ENCODE measurements at places on chromosomes 12 and 14.

DNA sequence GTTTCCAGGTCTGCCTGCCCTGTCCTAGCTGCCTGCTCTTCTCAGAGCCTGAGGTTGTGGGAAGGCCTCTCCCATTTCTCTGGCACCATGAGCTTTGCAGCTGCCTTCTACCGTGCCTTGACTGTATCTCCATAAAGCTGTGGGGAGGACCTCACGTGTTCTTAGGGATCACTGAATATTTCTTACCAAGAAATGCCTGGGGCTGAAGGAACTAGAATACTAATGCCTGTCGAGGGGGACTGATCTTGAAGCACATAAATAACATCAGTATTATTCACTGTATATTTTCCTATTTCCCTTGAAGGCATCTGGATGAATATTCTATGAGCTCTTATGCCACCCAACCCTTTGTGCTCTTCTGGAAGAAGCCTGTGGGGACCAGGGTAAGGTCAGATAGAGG, 103.4 kb downstream of the APAF1 start:
- no peak for DNase-seq

DNA sequence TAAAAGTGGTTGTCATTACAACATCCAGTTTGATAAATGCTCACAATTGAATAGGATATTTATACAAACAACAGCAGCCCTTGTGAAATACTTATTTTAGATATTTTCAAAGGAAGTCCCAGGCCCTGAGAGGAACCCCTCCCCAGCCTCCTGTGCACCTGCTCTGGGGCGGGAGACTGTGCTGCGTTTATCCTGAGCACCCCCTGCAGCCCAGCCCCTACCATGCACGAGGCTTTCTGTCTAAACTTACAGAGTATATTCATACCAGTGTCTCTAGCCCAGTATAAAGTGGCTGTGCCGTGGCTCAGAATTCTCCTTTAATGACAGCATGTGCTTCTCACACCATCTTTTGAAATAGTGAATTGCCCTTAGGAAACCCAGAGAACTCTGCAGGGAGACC, 1084.3 kb downstream of the TMEM121 start:
- no peak for DNase-seq

GRCh38 chr14:87391066-87391465, 601.9 kb downstream of the GALC start:
- DNase-seq: no peak

DNA sequence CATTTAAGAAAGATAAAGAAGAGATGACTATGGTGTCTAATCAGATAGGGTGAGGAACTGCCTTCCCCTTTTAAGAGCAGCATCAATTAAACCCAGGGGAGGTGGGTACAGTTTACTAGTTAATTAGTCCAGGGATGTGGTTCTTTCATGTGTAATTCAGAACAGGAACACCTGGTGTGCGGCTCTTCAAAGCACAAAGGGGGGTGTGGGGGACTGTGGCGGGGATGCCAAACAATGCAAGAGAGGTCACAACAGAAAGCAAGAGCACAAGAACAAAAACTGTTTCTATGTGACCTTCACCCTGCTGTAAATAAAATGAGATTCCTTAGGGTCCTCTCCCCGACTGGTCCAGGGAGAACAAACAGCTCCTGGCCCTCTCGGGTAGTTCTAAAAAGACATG, 183.9 kb upstream of the SOX5 start:
- DNase-seq: no peak

DNA sequence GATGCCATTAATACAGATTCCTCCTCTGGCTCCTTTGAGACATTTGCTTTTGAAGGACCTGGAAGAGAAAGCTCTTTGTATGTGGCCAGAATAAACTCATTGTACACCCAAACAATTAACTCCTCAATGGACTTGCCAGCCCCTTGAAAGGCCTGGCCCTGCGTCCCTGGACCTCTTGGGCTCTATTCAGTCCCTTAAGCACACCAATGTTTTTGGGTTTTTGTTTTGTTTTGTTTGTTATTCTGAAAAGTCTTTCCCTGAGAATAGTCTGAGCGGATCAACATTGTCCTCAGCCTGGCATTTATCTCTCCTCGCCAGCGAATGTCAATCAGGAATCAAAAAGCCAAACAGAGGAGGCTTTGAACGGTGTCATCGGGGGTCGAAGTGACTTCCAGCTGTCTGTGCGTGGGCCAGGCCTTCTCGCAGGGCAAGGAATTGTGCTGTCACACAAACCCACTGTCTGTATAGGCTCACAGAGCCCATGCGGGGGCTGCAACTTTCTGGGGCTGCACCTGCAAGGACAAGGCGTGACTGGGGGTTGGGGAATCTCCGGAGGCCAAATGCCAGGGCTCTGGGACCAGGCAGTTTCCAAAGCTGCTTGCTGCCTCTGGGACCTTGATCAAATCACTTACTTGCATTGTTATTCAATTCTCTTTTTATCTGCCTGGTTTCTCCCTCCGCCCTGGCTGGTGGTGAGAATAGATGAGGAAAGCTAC, 108.3 kb downstream of the SMOC1 start:
- DNase-seq: no peak

DNA sequence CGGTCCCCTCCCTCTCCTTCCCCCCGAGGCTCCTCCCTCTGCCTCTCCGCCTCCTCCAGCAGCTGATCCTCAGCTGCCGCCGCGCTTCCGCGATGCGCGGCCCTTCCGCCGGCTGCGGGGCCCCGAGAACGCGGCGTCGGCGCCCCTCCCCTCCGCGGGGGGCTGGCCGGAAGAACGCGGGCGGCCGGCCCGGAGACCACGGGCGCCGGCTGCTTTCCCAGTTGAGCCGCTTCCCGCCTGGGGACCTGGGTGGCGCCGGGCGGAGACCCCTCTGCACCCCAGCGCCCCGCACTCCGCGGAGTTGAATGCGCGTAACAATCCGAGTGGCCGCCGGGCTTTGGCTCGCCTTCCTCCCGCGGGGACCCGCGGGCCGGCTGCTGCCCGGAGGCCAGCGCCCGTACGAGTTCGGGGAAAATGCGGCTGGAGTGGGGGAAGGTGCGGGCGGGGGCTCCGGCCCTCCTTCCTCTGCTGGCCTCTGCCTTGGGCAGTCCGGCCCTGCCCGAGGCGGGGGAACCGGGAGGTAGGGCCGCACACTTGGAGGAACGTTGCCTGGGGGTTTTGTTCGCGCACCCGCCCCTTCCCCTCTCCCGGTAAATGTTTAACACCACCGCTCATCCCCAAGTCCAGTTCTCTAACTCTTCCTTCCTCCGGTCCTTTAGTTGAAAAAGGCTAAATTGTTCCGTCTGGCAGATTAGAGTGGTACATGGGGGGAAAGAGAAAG, 393 bp upstream of the DCAF5 start:
- peak; percentile 95 for DNase-seq

GRCh38 chr14:53807542-53807941, 149.1 kb downstream of the BMP4 start:
- no peak for DNase-seq

GRCh38 chr12:47202176-47202575, 122.4 kb upstream of the AMIGO2 start:
- no peak for DNase-seq

DNA sequence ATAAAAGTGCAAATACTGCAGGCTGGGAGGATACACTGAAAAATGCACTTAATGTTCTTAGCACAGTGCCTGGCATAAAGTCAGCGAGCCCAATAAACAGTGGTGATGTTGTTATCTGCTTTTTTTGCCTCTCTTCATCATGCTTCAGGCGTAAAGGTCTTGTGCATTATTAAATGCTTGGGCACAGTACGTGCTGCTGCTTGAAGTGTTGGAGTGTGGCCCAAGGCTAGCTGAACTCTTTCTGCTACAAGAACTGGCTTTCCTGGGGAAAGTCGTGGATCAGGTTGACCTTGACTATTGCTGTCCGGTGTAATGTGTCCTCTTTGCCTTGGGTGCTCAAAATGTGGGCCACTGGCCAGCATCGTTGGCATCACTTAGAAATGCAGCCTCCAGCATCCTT, 43.0 kb downstream of the SMOC1 start:
- no peak for DNase-seq

- no peak for DNase-seq
These were observed 24.0 kb downstream of the SYT1 start for GRCh38 chr12:78888568-78888967.

- DNase-seq: no peak
These were observed 335.6 kb downstream of the SYT1 start for GRCh38 chr12:79200176-79200575.

DNA sequence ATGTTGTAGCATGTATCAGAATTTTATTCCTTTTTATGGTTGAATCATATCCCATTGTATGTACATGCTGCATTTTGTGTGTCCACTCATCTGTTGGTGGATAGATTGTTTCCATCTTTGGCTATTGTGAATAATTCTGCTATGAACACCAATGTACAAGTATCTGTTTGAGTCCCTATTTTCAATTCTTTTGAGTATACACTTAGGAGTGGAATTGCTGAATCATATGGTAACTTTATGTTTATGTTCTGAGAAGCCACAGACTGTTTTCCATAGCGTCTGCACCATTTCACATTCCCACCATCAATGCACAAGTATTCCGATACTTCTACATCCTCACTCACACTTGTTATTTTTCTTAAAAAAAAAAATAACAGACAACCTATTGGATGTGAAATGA, 91.5 kb downstream of the ARF6 start:
- DNase-seq: peak; percentile 68

- DNase-seq: peak; percentile 72
These were observed 227.1 kb upstream of the KRR1 start for GRCh38 chr12:75738486-75738885.

DNA sequence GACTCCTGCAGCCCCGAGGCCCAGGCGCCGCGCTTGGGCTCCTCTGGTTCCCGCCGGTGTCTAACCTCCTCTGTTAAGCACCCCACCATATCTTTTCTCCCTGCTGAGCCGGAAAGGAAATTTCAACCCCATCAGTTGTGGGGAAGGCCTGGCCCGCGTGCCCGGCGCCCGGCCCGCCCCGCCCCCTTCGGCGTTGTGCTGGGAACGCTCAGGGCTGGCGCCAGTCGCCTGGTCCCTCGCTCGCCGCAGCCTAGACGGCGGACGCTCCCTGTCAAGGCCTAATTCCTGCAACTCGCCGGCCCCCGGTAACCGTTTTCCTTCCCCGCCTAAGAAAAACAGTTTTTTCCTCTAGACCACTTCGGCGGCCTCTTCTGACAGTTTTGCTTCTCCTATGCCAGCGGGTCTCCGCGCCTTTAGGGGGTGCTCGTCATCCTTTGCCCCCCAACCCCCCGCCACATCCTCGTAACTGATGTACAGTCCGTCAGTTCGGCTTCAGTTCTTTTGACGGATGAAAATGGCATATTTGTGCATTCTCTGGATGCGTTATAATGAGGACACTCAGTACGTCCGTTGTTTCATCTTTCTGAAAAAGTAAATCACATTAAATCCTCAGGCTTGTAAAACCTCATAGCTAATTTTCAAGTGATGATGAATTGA, 506 bp upstream of the NAP1L1 start:
- no peak for DNase-seq

- peak; percentile 35 for DNase-seq
These were observed 51.0 kb downstream of the SPTLC2 start for GRCh38 chr14:77565289-77565993.

DNA sequence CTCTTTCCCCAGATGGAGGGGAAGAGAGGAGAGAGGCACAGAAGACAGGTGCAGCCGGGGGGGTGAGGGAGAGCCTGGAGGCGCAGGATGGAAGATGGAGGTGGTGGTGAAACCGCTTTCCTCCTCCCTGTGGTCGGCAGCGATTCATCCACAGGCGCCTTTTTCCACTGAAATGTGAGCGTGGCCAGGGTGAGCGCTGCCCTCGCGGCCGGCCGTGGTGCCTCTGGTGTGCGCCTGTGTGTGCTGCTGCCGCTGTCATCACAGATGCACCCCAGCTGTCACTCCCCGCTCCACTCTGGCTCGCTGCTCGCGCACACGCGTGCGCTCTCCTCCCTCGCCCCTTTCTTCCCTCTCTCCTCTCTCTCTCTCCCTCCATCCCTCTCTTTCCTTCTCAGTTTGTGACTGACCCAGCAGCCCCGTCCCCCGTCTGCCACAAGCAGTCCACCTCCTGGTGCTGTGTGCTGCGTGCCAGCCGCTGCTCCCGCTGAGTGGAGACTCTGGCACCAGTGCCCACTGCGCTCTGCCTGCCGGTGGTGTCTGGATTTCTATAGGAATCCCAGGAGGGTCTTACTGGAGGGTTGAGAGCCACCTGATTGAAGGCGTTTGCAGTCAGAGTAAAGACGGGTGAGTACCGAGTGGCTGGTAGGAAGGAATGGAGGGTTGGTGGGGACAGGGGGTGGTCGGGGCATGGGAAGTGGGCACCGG, at the start of gene LRTM2:
TSS of gene LRTM2 (plus strand) at position 375 of the 705 bp plus-strand sequence. CDS start 7,584 bp downstream, outside the sequence.
- no peak for DNase-seq

DNA sequence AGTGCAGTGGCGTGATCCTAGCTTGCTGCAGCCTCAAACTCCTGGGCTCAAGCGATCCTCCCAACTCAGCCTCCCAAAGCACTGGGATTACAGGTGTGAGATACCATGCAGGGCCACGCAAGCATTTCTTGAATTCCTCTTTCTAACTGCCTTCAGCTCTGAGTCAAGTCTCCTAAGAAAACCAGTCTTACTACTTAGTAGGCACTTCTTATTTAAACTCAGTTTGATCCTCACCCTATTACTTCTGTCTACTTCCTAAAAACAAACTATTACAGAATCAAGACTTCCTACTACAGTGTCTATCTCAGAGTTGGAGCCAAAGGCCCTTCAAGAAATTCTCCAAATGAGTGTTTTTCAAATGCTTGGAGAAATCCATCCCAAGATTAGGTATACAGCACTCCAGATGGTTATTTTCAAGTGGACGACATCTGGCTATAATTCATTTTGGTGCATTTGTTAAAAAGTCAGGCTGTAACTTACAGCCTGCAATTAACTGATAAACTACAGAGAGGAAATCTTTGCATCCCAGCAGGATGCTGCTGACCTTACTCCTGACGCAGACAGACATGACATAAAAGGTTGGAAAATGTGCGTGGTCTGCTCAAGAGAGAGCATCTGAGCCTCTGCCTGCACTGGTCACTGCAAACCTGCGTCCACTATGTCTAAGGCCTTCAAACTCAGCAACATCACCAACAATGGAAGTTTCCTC, 34.7 kb downstream of the SSH1 start:
- DNase-seq: no peak

GRCh38 chr14:95537298-95538089, 2.6 kb downstream of the GLRX5 start:
- DNase-seq: no peak

- peak; percentile 57 for DNase-seq
These were observed 536.3 kb upstream of the CCDC196 start for GRCh38 chr14:65949711-65950516.

- DNase-seq: no peak
These were observed 27.4 kb upstream of the PRKD1 start for GRCh38 chr14:29955087-29955486.

DNA sequence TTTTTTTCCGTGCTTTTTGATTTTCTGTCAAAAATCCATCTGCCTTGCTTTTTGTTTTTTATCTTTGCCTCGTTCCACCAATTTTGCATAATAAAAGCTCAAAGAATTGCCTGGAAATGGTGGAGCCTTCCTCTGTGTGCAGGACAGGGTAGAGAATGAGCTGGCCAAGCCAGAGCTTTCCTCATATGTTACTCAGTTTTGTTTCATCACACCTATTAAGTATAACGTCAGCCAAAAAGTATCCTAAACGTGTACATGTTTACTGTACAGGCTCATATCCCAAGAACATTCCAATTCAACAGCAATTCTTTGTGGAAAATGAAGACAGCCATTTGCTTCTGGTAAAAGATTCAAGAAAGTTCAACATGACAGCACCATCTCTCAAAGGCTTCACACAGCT, 191.2 kb upstream of the LMNTD1 start:
- DNase-seq: no peak

Measured in activated CD4-positive, alpha-beta T cell treated with anti-CD3 and anti-CD28 coated beads, Interleukin-2, Interleukin-6, amounts not matched to agents 100 ng/mL and 50 ng/mL, durations not matched to agents 16 hours and 8 hours (primary cell).